ENCODE measurements at places on chromosomes 6 and 20.

DNA sequence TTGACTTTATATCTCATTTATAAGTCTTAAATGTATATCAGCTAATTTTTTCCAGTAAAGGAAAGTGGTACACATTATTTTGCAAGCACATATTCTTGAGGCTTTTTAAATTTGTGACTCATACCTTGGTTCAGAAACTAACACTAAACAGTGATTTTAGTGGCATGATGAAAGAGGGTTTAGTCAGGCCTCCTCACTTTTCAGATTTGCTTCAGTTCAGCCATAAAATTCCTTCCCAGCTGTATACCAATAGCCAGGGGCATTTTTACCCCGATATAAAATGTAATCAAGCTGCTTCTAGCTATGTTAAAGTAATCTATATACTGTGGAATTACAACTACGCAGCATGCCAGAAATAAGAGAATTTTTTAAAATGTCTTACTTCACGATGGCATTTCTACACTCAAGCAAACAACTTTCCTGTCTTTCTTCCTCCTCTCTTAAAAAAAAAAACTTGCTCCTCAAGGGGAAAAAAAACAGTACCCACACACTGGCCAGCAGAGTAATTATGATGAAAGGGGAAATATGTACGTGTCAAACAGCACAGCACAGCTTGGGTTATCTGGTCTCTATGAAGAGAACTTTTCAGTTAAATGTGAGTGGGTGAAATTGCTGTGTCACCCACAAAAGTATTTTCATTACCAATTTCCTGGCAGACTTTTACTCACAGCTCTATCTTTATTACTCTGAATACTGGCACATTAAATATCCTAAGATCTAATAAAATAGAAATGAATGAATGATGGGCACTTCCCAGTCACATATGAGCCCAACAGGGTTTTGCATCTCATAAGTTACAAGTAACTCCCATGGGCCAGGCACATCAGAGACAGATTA, 244.8 kb upstream of the TENT5A start:
- DNase-seq = no peak

GRCh38 chr20:32368925-32369324, 10.8 kb downstream of the ASXL1 start:
- DNase-seq = no peak

GRCh38 chr6:113723182-113723581, 134.0 kb upstream of the MARCKS start:
- no peak for DNase-seq

- no peak for DNase-seq
These were observed 381 bp downstream of the MAP3K7 start for GRCh38 chr6:90586546-90586835.

GRCh38 chr6:150290429-150290828, 78.4 kb upstream of the IYD start:
- no peak for DNase-seq

DNA sequence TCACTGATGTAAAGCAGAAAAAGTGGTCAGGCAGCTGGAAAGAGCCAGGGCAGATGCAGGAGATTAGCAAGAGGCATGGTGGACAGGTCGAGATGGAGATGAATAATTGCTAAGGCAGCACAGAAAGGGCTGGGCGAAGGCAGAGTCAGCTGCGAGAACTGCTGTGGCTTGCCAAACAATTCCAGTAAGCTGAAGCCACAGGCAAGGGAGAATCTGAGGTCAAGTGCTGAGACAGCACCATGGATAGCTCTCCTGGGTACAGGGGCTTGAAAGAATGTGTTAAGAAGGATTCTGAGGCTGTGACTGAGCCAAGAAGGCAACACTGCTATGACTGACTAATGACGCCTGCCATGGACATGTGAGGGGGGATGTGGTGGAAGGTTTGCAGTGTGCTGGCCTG, 220.8 kb upstream of the FOXA2 start:
- no peak for DNase-seq

DNA sequence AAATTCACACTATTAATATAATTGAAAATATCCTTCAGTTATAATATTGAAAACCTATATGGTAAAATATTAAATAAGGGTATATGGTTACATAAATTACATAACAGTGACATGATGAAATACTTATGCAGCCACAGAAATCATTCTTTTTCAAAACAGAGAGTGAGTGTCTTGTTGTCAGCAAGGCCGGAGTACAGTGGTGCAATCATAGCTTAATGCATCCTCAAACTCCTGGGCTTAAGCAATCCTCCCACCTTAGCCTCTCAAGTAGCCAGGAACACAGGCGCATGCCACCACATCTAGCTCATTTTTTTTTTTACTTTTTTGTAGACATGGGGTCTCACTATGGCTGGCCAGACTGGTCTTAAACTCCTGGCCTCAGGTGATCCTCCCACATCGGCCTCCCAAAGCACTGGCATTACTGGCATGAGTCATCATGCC, 40.4 kb downstream of the FAM8A1 start:
- no peak for DNase-seq

DNA sequence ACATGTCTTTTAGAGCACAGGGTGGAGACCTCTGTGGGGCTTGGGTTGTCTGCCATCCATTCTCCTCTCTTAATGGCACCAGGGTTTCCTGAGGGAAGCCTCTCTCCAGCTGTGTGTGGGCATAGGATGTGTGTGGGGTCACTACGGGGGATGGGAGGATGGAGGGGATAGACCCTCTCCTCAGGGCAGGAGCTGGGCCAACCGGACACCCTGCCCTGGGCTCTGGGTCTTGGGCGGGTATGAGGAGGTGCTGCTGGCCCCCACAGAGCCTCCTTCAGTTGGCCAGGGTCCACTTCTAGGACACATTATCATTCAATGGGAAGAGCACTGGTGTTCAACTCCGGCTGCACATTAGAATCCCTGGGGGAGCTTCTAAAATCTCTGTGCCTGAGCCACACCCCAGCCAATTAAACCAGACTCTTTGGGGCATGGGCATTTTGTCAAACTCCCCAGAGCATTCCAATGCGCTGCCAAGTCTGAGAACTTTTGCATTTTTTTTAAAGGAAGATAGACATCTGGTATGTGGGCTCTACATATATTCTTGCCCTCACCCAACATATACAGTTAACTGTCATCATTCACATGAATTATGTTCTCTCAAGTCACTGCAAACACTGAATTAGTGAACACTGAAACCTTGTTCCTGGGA, 38.5 kb downstream of the TRAM2 start:
- DNase-seq = no peak

DNA sequence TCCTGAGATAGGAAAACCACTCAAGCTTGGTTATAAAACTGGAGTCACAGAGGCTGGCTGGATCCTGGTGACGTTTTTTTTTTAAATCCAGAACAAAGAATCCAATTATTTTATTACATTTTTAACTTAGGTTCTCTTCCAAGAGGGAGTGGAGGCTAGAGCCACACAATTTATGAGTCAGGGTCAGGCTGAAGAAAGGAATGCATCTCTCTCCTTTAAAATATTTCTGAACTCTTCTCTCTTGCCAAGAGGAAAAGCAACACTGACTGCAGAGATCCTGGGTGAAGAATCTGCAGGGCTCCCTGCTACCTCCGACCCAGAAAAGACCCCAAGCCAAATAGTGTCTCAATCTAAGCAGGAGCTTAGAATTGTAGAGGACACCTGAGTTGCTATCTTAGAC, 88.5 kb upstream of the SSTR4 start:
- DNase-seq = no peak

DNA sequence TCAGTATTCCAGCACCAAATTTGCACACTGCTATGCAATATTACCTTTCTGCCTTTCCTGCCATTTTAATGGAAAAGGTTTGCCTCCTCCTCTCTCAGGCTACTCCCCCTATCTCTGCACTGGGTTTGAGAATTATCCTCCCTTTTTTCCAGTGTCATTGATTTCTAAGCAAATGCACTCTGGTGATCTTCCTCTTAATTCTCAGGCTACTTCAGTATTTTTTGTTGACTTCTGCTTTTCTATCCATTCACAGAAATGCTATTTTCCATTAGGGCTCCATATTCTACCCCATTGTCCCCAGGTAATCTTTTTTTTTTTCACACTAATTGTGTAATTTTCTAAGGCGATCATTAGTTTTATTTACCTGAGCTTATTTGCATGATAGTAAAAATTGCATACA, 144.0 kb downstream of the GJA1 start:
- no peak for DNase-seq

DNA sequence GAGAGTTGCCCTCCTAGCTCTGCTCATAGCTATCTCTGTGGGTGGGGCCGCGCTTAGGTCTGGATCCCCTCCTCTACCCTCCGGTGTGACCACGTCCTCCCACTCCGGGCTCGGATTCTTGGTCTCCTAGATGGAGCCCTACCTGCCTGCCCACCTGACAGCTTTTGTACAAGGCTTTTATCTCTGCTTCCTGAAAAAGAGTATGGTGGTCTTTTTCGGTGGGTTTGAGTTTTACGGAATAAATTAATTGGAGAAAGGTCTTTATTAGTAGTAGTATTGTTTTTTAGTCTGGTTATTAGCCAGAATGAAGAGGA, 773 bp downstream of the SMAP1 start:
- DNase-seq = no peak

DNA sequence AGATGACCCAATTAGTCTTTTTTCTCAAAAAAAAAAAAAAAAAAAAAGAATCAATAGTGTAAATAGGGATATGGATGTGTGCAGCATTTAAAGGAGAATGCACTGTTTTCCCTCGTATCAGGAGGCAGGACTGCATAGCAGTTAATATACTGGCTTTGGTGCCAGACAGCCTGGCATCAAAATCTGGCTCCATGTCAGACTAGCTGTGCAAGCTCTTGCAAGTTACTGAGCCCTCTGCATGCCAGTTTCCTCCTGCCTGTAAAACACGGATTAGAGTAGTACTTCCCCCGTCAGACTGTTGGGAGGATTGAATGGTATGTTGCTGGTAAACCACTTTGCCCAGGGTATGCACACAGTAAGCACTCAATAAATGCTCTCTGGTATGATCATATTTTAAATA, 594.2 kb upstream of the CHD6 start:
- DNase-seq = no peak

- DNase-seq = no peak
These were observed 100.1 kb upstream of the COL21A1 start for GRCh38 chr6:56347526-56347925.

DNA sequence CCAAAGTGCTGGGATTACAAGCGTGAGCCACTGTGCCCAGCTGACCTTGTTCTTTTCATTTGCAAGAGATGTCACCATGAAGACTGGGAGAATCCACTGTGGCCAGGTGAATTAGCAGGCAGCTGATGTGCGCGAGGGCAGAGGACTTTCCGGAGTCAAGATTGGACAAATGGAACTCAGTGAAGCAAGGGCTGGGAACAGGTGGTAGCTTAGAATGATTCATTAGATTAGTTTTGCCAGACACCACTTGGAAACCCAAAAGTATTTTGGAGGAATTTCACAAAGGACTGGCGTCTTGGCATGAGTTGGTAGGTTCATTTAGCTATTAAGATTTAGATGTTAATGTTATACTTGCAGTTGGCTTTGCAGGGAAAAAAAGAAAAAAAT, 4.7 kb upstream of the AKAP7 start:
- no peak for DNase-seq

- no peak for DNase-seq
These were observed 653 bp downstream of the FRMD1 start for GRCh38 chr6:168078175-168078942.

- no peak for DNase-seq
These were observed 248.9 kb downstream of the TPBG start for GRCh38 chr6:82612475-82613039.

DNA sequence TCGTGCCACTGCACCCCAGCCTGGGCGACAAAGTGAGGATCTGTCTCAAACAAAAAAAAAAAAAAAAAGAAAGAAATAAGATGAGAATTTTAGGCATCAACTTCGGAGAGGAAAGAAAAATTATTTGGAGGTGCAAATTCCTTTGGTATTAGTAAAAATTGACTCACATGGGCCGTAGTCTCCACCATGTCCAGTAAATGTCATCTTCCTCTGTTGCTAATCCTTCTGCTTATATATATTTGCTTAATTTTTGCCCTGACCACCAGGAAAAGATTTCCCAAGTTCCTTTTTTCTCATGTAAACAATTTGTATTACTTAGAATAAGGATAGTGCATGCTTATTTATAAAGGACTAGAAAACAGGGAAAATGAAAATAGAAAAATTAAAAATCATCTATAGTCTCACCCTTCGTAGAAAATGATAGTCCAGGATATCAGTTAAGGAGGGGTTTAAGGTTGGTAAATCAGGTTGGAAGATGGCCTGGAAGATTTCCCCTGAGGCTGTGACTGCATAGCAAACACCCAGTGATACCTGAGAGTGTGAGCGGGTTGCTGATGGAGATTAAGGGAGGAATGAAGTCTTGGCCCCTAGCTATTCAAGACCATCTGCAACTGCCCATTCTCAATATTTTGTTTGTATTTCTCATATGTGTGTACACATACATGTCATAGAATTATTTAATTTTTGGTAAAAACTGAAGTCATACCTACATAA, 240.8 kb downstream of the ZNF217 start:
- DNase-seq = no peak

DNA sequence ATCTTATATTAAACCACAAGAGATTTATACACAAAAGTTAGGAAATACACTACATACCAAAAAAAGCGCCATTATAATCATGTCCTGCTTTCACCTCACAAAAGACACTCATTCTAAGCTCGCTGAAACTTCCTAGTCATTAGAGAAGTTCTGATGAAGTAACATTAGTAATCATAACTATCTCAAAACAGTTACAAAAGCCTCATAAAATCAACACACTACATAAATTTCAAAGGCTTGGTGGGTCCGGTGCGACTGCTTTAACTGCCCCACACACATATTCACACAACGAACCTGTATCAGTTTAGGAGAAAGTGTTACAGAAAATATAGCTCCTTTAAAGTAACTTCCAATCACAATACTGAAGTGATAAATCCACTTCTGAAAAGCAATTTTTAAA, 1.9 kb downstream of the PHIP start:
- peak; percentile 15 for DNase-seq

- DNase-seq = peak; percentile 56
These were observed 44.1 kb downstream of the DPPA5 start for GRCh38 chr6:73309785-73310502.

- DNase-seq = no peak
These were observed 89.3 kb downstream of the CDC5L start for GRCh38 chr6:44476849-44477248.

DNA sequence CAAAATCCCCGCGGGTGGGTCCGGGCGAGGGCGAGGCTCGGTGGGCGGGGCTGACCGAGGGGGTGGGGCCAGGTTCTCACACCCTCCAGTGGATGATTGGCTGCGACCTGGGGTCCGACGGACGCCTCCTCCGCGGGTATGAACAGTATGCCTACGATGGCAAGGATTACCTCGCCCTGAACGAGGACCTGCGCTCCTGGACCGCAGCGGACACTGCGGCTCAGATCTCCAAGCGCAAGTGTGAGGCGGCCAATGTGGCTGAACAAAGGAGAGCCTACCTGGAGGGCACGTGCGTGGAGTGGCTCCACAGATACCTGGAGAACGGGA, 809 bp downstream of the HLA-G start:
- peak; percentile 44 for DNase-seq

Data from CD4-positive, alpha-beta T cell treated with Interleukin-21 for 1 hour (primary cell).